ENCODE measurements at places on chromosomes 7 and 10. TPM values are rescaled to one million over a fixed set of nuclear protein-coding genes. Genes with fewer than 3 reads are reported as not detected.
A peak's percentile ranks its signal among the peaks of the same experiment; 100 is the strongest.

DNA sequence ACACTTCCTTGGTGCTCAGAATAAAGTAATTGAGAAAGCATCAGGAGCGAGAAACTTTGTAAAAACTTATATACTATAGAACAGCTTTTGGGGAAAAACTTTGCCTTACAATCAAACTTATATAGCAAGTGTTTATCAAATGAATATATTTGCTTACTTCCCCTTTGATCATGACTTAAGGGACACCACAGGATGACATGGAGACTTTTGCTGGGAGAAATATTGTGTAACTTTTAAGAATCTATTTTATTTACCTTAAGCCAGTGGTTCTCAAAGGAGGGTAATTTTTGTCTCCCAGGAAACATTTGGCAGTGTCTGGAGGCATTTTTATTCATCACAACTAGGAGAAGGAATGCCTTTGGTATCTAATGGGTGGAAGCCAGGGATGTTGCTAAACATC, 173.8 kb upstream of the HABP2 start:
- ATAC-seq, result no peak

GRCh38 chr7:90761584-90761983, 165.5 kb downstream of the CDK14 start:
- ATAC-seq, result no peak

GRCh38 chr7:132491391-132491945, 84.8 kb downstream of the PLXNA4 start:
- ATAC-seq, result no peak

HTR5A gene
- total RNA-seq, result not detected

DNA sequence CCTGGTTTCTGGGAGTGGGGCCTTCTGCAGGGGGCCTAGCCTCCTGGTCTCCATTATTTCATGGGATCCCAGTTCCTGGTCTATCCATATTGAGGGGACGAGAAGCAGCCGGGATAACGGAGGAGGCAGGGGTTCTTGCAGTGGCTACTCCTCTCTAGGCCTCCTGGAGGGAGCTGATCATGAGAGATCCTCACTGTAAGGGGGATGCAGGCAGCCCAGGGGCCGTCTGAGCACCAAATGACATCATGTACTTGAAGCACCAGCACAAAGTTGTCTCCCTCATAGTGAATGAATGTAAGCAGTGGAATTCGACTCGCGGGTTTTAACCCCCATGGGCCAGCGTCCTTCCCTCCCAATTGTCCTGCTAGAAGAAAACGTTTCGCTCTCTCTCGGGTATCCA, 964 bp upstream of the ADCY1 start:
- ATAC-seq, result no peak

NPC1L1 gene
- total RNA-seq, result 0.08 TPM

MTURN gene
- total RNA-seq, result 196 TPM

DNA sequence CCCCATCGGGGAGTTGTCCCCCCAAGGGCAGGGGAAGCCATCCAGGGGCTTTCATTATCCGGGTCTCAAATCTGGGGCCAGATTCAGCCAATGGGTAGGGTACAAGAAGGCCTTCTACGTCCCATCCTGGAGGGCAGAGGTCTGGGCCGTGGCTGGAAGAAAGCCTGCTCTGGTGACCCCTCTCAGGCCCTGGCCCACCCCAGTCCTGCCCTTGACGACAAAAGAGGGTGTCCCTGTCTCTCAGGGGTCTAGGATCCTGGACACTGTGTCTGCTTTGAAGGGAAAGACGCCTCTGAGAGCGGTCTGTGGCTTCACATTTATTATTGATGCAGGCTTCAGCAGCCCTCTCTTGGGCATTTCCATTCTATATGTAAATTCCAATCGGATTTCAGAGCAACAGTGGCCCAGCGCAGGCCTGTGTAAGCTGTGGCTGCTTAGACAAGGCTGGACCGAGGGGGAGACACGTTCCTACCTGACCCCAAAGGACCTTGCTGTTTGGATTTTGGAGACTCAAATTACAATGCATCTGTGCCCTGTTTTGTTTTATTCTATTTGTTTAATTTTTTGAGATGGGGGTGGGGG, 83.2 kb upstream of the BAIAP2L1 start:
- ATAC-seq, result no peak

GRCh38 chr10:120369856-120370276, 87.2 kb upstream of the PLPP4 start:
- ATAC-seq, result no peak

DNA sequence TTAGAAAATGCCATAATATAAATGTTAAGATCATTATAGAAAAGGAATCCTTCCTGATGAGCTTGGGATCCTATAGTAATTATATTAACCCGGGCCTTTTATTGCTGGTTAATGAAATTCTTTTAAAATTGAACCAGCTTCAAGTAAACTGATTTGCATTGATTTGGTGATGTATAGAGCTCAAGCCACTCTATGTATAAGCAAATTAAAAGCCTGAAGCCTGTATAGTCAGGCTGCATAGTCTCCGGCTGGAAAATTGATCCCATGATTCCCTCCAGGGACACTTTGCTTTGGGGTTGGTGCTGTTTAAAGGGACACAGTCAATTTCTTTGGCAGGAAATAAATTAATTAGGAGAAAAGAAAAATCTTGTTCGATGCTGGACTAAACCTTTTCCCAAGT, 199.1 kb downstream of the HERPUD2 start:
- ATAC-seq, result no peak

PRSS37 gene
- not detected for total RNA-seq

GRCh38 chr10:95500649-95501048, 60.5 kb downstream of the SORBS1 start:
- ATAC-seq, result peak; percentile 16

BICC1 gene
- 21.2 TPM for total RNA-seq

DNA sequence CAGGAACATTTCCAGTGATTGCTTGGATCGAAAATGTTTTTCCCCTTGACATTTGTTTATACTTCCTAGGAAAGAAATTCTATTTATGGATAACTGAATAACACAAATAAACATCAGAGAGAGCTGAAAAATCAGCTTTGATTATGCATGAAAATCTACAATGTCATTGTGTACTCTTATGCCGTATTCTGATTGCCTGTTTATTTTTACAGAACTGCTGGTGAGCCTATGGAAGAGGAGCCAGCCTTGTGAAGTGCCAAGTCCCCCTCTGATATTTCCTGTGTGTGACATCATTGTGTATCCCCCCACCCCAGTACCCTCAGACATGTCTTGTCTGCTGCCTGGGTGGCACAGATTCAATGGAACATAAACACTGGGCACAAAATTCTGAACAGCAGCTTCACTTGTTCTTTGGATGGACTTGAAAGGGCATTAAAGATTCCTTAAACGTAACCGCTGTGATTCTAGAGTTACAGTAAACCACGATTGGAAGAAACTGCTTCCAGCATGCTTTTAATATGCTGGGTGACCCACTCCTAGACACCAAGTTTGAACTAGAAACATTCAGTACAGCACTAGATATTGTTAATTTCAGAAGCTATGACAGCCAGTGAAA, 121.5 kb downstream of the TWIST1 start:
- ATAC-seq, result no peak

- ATAC-seq, result peak; percentile 70
Measured at GRCh38 chr7:151900986-151901621, 24.2 kb upstream of the PRKAG2 start.

- no peak for ATAC-seq
Measured at GRCh38 chr10:122864901-122865300, 14.5 kb downstream of the FAM24B start.

OR2A5 gene
- total RNA-seq, result not detected

DNA sequence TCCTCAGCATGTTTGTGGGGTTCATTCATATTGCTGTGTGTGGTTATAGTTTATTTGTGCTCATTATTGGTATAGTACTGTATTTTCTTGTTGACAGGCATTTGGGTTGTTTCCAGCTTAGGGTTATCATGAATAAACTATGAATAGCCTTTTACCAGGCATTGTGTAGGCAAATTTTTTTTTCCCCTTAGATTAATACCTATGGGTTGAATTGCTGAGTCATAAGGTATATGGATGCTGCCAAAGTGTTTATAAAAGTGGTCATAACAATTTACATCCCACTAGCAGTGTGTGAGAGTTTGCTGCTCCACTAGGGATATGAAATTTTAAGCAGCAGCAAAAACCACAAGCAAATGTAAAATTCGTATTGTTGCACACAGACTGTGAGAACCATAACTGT, 175.0 kb downstream of the PLPP4 start:
- no peak for ATAC-seq

DNA sequence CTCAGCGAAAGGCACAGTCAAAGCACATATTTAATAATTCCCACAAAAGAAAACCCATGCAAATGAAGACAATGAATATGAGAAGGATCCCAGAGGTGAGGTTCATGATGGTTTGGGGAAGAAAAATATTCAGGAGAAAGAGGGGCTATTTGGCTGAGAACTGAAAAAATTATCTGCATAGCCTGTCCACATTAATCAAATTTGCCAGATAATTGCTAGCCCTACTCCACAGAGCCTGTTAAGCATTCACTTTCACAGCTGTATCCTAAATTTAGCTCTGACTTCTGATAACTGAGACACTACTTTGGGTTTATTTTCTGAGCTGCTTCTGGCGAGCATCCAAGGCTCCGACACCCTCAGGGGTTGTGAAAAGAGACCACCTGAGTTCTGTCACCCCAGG, 176.2 kb downstream of the HERPUD2 start:
- no peak for ATAC-seq

DNA sequence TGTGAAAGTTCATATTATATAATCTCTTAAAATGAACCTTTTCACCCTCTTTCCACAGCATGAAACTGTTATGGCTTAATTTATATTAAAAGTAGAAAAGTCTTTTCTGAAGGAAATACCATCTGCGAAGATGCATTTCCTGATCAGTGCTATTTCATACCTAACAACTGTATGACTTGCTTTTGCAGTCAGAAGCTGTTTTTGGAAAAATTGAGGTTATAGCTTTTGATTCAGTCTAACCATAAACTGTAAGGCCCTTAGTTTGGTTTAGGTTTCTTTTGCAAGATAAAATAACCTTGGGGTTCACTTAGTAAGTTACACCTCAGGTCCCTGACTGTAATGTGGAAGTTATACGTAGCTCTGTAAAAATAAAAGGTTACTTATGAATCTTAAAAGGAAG, 22.7 kb upstream of the PARP12 start:
- no peak for ATAC-seq

DNA sequence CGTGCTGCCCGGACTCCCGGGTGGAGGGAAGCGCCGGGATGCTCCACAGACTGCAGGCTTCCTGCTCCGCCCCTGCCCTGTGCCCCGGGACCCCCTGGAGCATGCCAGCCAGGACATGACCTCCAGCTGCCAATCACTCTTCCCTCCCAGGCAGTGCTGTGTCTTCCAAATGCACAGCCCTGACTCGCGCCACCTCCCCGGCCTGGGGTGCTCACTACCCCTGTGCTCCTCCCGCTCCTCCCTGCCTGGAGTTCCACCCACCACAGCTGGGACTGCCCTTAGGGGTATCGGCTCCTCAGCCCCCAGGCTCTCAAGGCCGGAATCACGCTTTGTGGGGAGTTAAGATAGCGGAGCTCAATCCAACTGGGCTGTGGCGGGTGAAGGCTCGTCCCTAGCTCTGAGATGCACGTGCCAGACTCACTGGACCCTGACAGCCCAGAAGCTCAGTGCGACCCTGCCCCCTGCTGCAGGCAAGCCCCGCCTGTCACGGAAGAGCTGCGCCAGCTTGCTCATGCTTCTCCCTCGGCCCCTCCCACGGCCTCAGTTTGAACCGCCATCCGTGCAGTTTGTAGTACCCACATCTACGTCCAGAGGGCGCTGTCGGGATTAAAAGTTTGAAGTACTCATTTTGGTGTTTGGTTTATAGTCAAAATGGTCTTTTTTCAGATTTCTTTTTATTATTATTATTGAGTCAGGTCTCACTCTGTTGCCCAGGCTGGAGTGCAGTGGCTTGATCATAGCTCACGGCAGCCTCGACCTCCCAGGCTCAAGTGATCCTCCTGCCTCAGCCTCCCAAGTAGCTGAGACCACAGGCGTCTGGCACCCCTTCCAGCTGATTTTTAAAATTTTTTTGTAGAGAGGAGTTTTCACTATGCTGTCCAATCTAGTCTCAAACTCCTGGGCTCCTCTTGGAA, 142.5 kb upstream of the TCERG1L start:
- peak; percentile 29 for ATAC-seq
